ENCODE measurements at places on chromosomes 4 and X.

DNA sequence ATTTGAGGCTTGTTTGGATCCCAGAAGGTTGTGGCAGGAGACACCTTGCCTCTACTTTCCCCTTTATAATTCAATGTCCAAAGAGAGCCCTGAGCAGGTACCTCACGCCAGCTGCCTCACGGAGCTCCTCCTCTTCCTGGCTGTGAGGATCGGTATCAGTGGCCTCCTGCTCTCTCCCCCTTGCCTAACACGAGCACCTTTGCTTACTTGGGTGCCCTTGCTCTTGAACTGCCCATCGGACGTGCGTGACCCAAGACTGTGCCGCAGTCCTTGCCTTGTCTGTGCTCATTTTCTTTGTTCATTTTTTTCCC, 27.8 kb upstream of the MSANTD1 start:
- no peak for DNase-seq

- DNase-seq: no peak
Measured at GRCh38 chr4:45100956-45101818, 374.8 kb upstream of the GNPDA2 start.

- DNase-seq: no peak
Measured at GRCh38 chr4:146121757-146122156, 53.8 kb upstream of the LSM6 start.

- no peak for DNase-seq
Measured at GRCh38 chr4:138347561-138347960, 105.4 kb upstream of the SLC7A11 start.

DNA sequence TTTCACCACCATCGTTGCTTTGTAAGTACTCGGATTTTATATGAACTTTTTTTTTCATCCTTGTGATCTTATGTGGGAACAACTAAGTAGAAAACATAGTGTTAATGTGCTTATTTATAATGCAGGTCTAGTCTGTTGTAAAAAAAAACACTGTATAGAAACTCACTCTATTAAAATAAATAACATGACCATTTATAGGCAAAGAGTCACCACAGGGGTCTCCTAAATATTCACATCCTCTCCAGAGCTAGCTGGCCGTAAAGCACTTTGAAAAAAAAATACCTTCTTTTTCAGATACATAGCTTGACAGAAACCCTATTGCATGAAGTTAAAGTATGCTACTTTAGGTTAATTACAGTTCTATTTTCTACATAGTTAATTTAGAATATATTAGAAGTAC, 11.2 kb downstream of the TMEM184C start:
- DNase-seq: no peak

GRCh38 chr4:1055721-1056590, 44.5 kb downstream of the FGFRL1 start:
- DNase-seq: peak; percentile 83

- DNase-seq: no peak
Measured at GRCh38 chrX:39397561-39398199, 596.4 kb downstream of the MID1IP1 start.

DNA sequence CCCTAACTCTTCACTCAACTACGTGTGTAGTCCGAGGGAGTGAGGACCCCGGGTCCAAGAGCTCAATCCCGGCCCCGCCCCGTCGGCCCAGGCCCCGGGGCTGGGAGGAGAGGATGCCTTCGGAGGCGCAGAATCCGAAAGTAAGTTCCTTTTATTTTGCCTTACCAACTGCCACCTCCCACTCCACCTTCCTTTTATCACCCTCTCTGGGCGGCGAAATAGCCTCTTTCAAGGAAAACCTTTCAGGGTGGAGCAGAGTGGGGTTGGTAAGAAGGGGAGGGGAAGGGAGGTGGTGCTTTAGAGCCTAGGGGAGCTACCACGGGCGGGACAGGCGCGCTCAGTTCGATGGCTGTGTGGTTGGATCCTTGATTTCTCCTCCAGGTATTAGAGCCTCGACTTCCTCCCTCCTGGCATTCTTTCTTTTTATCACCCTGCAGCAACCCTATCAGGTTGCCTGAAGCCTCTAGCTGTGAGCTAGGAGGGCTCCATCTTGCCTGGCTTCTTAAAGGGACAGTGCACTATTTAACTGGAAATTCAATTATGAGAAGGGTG, 191.2 kb downstream of the RRAGB start:
- peak; percentile 8 for DNase-seq
